GDM1 (cell line): ENCODE measurements at places on chromosomes 1 and 21.

- DNase-seq: no peak
These were observed 63.2 kb downstream of the GNG4 start for GRCh38 chr1:235586413-235586812.

DNA sequence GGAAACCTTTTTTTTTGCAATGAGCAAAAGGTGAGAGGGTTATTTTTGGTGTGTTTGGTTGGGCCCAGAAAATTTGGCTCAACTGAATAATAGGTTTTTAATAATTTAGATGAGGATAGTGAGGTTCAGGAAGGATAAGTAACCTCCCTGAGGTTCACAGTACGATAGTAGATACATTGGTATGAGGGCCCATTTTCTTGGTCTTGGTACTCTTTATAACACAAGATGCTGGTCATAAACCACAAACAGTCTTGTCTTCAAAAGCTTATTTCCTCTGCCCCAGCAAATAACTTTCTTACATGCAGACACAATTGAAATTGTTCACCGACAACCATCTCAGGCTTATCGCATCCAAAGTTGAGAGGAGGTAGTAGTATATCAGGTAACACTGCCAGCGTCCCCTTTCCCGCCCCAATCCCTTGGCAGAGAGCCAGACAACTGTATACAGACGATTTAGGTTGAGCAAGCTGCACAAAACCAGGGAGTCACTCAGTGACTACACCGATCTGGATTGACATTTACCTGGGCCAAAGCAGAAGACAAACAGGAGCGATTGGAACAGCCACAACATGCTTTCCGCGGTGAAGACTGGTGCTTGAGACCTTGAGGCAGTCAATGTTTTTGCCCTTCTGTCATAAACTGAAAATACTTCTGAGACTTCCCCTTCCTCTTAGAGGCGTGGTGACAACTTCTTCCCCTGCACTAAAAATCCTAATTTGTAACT is at the start of gene SLAMF6:
Gene SLAMF6, minus strand, starts transcription at position 634 of the 724 bp plus-strand sequence. Its CDS starts 63 bp downstream, at position 571.
- DNase-seq: peak; percentile 20

DNA sequence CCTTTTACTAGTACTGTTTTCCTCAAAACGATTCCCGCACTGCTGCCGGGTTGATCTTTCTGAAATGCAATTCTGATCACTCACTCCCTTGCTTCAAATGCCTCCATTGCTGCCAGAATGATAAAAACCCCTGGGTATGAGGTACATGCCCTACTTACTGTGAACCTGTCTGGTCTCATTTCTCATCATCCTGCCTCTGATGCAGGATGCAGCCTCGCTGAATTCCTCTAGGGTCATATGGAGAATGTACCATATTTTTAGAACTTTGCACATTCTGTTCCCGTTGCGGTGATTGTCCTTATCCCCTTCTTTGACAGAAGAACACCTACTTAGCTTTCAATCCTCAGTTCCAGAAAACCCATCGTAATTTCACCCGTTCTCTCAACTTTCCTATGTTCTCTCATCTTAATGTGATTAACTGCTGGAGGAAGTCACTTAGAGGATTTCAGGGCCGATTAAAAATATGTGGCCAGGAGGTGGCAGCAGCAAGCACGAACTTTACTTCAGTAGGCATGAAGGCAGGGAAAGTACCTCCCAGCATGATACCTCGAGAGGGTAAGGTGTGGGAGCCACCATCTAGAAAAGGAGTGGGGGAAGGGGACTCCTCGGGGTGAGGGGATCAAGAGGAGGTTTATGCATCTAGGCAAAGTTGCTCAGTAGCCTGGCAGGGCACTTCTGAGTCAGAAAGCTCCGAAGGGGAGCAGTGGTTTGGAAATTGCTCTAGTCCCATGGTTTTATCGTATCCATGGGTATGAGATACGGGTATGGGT is 361.5 kb upstream of the ZP4 start:
- DNase-seq: peak; percentile 35

DNA sequence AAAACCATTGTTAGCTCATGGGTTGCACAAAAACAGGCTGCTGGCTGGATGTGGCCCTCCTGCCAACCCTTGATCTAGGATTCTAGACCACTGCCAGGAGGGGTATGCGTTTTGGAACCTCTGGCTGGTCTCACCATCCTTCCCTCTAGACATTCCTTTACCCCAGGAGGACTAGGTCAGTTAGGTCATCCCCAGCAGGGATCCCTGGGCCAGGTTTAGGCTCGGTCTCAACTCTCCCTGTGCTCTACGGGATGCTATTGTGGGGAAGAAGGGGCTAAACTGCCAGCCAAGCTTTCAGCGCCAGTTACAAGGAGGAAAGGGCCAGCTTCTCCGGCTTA is 22.7 kb downstream of the SLC2A1 start:
- no peak for DNase-seq

DNA sequence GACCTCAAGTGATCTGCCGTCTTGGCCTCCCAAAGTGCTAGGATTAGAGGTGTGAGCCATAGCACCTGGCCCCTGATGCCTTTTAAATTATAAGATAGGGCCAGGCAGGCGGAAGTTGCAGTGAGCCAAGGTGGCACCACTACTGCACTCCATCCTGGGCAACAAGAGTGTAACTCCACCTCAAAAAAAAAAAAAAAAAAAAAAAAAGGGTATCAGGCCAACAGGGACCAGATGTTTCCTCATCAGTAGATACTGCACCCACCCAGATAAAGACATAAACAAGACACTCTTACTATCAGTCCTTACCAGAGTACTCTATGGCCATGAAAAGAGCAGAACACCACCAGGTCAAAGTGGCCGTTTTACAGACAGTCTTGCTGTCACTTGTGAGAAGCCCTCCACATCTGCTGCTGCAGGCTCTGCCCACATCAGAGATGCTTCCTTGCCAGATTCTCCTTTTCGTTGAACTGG is 3.3 kb downstream of the C21orf58 start:
- peak; percentile 47 for DNase-seq

- DNase-seq: no peak
These were observed 69.6 kb upstream of the C1orf105 start for GRCh38 chr1:172350856-172351255.

DNA sequence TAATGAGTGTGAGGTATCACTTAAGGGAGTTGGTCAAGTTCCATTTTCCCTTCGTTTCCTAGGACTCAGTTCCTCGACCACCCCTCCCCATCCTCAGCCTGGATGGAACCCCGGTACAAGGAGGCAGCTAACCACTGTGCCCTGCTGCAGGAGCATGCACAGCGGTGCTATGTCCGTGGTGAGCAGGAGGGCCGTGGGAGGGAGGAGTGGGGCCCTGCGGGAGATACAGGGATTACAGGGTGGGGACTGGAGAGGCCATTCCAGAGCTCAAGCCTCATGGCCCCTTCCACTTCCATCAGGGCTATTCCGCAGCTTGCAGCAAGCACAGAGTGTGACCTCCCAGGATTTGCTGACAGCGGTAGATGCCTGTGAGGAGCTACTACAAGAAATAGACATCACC is 25.8 kb downstream of the HYI start:
- DNase-seq: no peak

DNA sequence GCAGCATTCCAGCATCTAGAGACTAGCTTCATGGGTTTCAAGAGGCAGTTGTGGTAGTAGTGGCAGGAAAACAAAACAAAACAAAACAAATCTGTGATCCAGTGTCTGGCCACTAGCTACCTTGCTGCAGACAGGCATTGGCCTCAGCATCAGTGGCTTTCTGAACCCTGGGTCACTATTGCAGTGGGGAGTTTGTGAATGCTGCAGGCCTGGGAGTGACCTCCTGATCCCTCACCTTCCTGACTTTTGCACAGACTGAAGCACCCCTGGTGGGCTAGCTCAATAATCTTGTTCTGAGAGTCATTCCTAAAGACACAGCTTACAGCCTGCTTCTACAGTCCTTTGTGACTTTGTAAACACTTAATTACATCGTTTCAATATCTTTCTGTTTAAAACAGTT is 24.9 kb upstream of the APCS start:
- DNase-seq: no peak

DNA sequence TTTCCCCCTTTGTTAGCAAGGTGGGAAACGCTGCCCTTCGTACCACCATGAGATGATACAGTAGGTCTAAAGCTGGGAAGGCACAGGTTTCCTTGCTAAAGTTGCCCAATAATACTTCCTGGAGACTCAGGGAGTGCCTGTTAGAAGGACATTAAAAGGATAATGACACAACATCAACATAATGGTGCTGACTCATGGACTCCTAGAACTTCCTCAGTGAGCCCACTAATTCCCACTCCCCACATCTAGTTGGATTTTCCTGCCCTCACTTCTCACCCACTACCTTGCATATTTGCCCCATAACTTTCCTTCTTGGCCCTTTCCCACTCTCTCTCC is 17.5 kb downstream of the CFAP45 start:
- DNase-seq: no peak

DNA sequence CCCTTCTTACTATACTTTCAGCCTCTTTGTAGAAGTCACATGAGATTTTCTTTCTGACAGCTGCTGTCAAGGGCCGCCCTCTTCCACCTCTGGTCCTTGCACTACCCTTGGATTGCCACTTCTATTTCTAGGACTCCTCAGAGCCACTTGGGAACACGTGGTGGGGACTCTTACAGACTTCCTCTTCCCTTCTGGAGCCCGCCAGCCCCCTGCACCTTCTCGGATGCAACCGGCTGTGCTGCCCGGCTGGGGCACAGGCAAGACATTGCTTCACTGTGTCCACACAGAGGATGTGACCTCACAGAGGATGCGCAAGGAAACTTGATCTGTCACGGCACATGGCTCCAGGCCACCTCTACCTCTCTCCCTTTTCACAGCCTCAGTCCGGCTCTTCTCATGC is 2.4 kb upstream of the IKBKE start:
- no peak for DNase-seq

DNA sequence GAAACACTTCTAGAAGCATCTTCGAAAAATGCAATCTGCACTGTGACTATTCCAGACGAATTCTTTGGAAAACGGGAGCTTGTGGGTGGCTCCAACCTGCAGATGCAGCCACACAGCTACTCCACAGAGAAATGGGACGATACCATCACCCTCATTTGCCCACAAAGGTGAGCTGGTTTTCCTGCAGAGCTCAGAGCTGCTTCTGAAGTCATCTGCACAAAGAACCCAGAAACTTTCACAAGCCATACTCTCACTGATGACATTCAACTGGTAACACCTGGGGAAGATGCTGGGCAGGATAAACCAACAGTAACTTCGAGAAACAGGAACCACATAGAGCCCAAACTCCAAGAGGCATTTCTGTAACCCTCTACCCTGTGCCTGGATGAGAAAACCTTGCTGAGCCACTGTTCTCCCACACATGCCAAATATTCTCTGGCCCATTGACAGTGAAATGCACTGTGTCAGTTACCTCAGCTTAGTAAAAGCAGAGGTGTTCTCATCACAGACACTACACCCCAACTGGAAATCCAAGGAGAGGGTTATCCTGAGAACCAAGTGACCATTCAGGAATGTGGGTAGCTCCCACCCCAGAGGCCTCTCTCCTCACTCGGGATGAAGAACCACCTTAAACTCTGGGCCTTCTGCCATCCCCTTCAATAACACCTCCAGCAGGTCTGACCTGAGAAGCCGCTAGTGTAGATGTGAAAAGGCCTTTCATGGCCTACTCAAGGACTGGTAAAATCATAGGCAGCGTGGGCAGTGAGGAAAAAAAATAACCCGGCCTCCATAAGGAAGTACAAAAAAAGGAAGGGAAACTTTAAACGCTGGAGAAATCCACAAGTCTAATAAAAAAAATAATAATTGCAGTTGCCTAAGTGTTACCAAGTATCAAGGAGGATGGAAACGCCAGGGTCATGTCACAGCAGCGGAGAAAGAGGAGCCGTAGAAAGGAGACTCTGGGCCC is 56.7 kb downstream of the HSF2BP start:
- DNase-seq: no peak

DNA sequence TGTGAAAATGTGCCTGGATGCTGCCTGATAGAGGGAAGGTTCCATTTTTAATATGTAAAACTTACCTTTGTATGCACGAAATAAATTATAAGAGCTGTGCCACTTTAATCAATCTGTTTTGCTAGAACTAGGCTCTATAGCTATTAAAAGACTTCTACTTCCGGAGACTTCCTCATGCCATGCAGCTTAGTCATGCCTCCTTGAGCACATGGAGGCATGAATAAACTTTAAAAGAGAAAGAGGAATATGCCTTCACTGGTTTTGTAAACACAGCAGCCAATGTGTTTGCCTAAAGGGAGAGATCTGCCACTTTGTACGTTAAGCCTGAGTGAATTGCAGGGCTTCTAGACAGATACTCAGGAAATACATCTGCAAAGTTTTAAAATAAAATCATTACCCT is 604.6 kb downstream of the LRRIQ3 start:
- DNase-seq: no peak

DNA sequence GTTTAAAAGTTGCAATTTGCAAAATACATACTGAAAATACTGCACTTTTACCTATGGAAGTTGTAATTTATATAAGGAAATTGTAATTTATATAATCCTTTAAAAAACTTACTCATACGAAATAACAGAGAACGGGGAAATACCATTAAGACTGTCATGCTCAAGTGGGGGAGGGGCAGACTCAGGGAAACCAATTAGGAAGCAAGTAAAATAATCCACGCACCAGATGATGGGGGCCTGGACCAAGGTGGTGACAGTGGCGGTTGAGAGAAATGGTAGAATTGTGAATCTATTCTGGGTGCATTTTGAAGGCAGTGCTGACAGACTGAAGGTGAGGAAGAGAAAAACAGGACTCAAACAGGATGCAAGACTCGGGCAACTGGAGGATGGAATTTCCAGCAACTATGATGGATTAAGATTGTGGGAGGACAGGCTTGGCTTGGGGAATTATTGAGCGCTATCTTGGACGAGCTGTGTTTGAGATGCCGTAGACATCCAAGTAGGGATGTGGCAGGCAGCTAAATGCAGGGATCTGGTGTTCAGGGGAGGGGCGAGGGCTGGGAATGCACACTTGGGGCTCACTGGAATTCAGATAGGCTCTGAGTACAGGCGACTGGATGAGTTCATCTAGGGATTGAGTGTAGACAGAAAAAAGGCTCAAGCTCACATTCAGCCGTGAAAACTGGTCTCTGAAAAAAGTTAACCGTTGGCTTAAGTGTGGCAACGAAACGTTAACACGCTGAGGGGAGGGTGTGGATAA is 977 bp downstream of the LCA5L start:
- no peak for DNase-seq

DNA sequence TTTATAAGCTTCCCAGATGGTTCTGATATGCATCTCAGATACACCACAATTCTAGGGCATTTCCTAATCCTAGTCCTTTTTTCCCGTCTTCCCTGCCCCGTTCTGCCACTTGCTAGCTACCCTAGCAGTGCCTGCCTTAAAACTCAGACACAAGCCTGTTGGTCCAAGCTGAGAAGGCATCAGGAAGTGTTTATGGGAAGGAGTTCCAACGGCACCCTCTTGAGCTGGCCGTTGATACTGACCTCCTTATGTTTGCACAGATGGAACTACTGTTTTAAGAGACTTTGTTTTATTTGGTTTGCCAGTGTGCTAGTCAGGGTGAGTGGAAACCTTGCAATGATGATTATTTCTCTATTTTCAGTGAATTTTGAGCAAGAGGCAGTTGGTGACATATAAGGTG is 67.2 kb downstream of the UCK2 start:
- no peak for DNase-seq

DNA sequence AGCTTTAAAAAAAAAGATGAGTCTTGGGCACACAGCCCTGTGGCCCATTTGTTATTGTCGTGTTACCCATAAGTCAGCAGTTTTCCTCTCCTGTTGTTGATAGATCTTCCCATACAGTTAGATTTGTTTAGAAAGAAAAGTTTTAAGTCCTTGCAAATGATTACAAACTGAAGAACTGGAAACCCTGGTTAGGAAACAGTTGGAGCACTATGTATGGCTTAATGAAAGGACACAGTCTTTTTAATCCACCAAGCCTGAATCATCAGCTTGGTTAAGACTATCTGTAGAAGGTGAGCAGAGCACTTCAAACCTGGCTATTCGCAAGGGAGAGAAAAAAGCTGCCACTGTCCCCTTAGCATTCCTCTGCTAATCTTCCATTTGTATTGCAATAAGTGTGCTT is 241.0 kb downstream of the DISC1 start:
- DNase-seq: no peak
